ENCODE measurements at places on chromosomes 5 and 9.

- DNase-seq: no peak
These were observed 409.3 kb upstream of the SLC24A2 start for GRCh38 chr9:20197976-20198685.

- DNase-seq: no peak
These were observed 278.7 kb downstream of the PARP8 start for GRCh38 chr5:50945139-50945538.

GRCh38 chr5:158234323-158235158, 375.6 kb upstream of the CLINT1 start:
- DNase-seq: no peak

DNA sequence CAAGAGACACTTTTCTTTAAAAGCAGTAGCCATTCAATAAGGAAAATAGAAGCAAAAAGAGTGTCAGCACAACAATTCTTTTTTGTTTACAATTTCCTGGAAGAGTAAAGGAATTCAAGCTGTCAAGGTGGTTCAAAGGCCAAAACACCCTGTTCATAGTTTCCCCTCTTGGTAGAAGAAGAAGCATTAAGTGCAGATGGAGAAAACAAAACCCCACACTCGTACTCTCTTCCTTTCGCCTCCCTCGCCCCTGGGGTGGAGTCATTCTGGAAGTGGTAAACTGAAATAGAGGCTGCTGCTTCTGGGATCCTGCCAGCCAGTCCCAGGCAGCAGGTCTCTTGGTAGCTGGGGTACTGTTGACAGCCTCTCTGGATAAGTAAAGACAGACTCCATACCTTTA, 105.0 kb downstream of the ANKRD55 start:
- DNase-seq: peak; percentile 23

DNA sequence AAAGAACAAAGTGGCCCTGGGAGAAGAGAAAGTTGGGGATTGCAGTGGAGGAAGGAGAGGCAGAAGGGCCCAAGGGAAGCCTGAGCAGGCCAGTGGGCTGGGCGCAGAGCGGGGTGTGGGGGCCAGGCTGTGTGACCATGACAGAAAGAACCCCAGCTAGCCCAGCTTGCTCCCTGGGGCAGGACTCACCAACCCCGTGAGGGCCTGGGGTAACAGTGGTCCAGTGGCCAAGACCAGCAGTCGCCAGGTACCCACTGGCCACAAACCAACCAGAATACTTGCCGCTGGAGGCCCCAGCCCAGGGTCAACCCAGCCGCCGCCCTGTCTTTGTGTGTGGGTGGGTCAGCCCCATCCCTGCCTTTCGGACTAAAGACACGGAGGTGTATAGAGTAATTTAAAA, 146.5 kb downstream of the CACNA1B start:
- DNase-seq: no peak

GRCh38 chr9:69276775-69277174, 48.2 kb upstream of the ENTREP1 start:
- DNase-seq: no peak

- DNase-seq: no peak
These were observed 111.1 kb downstream of the PAM start for GRCh38 chr5:102866237-102866600.
